ENCODE measurements at places on chromosomes 3 and 15. TPM values are rescaled to one million over a fixed set of nuclear protein-coding genes. Genes with fewer than 3 reads are reported as not detected.

The DPPA4 gene
- total RNA-seq = not detected

The MUSTN1 gene
- total RNA-seq = 0.40 TPM

The SCAANT1 gene
- not detected for total RNA-seq

The TYRO3 gene
- total RNA-seq = 13.4 TPM

The DPH3 gene
- total RNA-seq = 12.2 TPM

All from esophagus mucosa (tissue), 1 donor.